CD8-positive, alpha-beta memory T cell (primary cell): ENCODE measurements at places on chromosomes 3 and 15. TPM values are rescaled to one million over a fixed set of nuclear protein-coding genes. Genes with fewer than 3 reads are reported as not detected.

The IL17RD gene
- total RNA-seq, result 0.04 TPM

The ZBED2 gene
- total RNA-seq, result 547 TPM

The ZMYND10 gene
- total RNA-seq, result 0.97 TPM

The MYRIP gene
- not detected for total RNA-seq

The CYP1A1 gene
- 2.4 TPM for total RNA-seq

The ABHD17C gene
- 5.6 TPM for total RNA-seq

The RASSF1 gene
- 71.9 TPM for total RNA-seq

The LXN gene
- 4.7 TPM for total RNA-seq

- no peak overlapping the region for H3K27ac ChIP-seq
- no peaks in the 10 kb centered on the region for H3K27me3 ChIP-seq
- no peak overlapping the region for H3K4me3 ChIP-seq
- H3K36me3 ChIP-seq, result no peaks in the 10 kb centered on the region
Observed at GRCh38 chr15:38065721-38066345, 131.4 kb downstream of the TMCO5A start.

DNA sequence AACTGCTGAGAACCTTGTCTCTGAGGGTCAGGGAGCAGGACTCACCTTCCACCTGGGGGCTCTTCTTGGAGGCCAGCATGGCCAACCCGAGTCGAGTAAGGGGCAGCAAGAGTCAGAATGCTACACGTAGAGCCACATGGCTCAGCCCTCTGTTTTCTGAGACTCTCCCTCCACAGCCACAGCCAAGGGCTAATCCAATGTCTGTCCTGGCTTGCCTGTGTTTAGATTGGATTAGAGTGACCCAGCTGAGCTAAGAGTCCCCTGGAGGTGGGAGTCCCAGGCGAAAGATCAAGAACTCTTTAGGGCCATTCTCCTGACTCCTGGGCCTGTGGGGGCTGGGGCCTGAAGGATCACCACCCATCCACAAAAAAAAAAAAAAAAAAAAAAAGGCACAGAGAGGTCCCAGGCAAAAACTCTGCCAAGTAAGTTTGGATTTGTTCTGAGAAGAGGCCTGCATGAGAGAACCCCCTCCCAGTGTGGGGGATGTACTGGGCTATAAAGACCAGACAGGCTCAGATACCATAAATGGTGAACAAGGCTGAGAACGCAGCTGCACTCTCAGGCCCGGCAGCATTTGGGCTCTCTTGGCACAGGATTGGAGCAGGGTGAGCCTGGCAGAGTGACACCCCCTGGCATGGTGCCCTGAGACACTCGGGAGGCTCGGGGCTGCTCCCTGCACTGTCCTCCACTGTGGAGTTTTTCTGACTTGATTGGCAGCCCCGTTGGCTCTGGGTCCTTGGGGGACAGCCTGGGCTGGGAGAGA, 88.0 kb upstream of the OSBPL11 start:
- no peaks in the 10 kb centered on the region for H3K36me3 ChIP-seq
- no peaks in the 10 kb centered on the region for H3K4me1 ChIP-seq
- no peaks in the 10 kb centered on the region for H3K27me3 ChIP-seq
- no peak for DNase-seq

- DNase-seq, result no peak
- H3K4me1 ChIP-seq, result peaks cover 34% of the 10 kb centered on the region
- peak overlapping the region; percentile 92 for H3K4me3 ChIP-seq
- H3K36me3 ChIP-seq, result no peaks in the 10 kb centered on the region
- peak overlapping the region; percentile 97 for H3K27ac ChIP-seq
- H3K27me3 ChIP-seq, result no peaks in the 10 kb centered on the region
Observed at GRCh38 chr3:28349469-28350000, 911 bp upstream of the AZI2 start.

GRCh38 chr3:27357665-27358258, 11.4 kb downstream of the NEK10 start:
- no peak overlapping the region for H3K27ac ChIP-seq
- H3K36me3 ChIP-seq, result no peaks in the 10 kb centered on the region
- H3K27me3 ChIP-seq, result no peaks in the 10 kb centered on the region
- no peak overlapping the region for H3K4me3 ChIP-seq
- peak; percentile 34 for DNase-seq

GRCh38 chr3:47421741-47422649, 41.2 kb downstream of the PTPN23 start:
- H3K27ac ChIP-seq, result peak overlapping the region; percentile 49
- H3K4me1 ChIP-seq, result peaks cover 15% of the 10 kb centered on the region
- H3K4me3 ChIP-seq, result no peak overlapping the region
- H3K36me3 ChIP-seq, result peaks cover 17% of the 10 kb centered on the region

- H3K27me3 ChIP-seq, result no peaks in the 10 kb centered on the region
- H3K4me1 ChIP-seq, result no peaks in the 10 kb centered on the region
- no peak overlapping the region for H3K4me3 ChIP-seq
- no peak overlapping the region for H3K27ac ChIP-seq
Observed at GRCh38 chr3:100419406-100419805, 18.1 kb downstream of the LNP1 start.

DNA sequence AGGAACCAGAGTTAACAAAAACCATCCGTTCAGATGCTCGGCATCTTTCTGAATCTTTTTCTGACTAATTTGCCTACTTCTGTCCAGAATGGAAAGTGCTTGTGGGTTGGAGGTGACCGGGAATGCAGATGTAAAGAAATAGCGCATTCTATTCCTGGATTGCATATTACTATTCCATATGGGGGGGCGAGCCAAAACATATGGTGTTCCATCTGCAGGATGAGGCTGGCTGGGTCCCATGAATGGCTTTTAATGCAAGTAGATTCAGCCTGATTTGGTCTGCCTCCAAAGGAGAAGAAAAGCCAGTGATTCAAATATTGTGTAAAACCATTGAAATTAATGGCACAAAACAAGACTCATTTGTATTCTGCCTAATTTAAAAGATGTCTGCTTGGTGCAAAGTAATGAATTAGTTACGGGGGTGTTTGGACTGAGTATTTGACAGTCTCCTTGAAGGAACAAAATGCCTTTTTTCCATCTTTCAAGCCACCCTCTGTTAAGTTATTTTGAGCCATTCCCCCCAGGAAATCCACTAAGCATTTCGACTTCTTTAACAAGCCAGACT, 99.0 kb downstream of the ST8SIA2 start:
- H3K4me1 ChIP-seq, result no peaks in the 10 kb centered on the region
- H3K27ac ChIP-seq, result no peak overlapping the region
- no peaks in the 10 kb centered on the region for H3K36me3 ChIP-seq
- DNase-seq, result no peak
- no peak overlapping the region for H3K4me3 ChIP-seq
- no peaks in the 10 kb centered on the region for H3K27me3 ChIP-seq

DNA sequence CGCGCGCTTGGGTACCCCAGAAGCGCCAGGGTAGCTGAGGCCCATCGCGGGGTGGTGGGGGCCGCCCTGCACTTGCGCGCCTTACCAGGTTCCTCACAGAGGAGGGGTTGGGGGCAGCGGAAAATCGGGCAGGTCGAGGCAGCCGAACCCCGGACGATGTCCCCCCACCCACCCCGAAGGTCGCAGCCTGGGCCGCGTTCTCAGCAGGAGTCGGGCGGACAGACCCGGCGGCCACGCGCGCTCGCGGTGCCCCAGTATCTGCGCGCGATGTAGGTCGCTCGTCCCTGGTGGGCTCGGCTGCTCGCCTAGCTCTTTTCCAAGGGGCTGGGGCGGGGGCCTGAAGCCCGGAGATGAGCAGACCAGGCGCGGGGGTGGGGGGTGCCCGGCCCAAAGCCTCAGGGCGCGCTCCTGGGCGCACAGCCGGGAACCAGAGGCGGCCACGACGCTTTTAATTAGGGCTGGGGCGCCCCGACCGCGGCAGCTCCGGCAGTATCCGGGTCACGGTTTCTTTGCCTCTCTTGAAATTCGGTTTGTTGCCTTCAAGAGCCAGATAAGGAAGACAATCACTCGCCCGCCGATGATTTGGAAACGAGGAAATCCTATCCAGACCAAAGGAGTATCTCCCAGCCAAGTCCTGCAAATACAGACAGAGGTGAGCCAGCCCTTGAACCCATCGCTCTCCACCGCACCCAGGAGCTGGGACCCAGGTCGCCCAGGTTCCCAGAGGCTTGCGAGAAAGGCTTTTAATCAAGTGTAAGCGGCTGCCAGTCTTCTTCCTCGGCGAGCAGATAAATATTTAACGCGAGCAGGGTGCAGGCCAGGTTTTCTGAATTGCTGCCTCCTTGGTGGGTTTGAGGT, 4.6 kb downstream of the SKOR1 start:
- H3K27me3 ChIP-seq, result peaks cover 53% of the 10 kb centered on the region
- no peak for DNase-seq
- H3K4me1 ChIP-seq, result peaks cover 30% of the 10 kb centered on the region
- no peak overlapping the region for H3K4me3 ChIP-seq

GRCh38 chr3:54837964-54838363, 89.9 kb downstream of the LRTM1 start:
- no peaks in the 10 kb centered on the region for H3K4me1 ChIP-seq
- no peak overlapping the region for H3K27ac ChIP-seq
- DNase-seq, result no peak
- no peaks in the 10 kb centered on the region for H3K36me3 ChIP-seq
- no peaks in the 10 kb centered on the region for H3K27me3 ChIP-seq

GRCh38 chr3:187150599-187150998, 11.3 kb upstream of the RPL39L start:
- no peaks in the 10 kb centered on the region for H3K4me1 ChIP-seq
- no peaks in the 10 kb centered on the region for H3K36me3 ChIP-seq
- no peak overlapping the region for H3K4me3 ChIP-seq
- H3K27ac ChIP-seq, result no peak overlapping the region
- H3K27me3 ChIP-seq, result no peaks in the 10 kb centered on the region
- DNase-seq, result peak; percentile 48

DNA sequence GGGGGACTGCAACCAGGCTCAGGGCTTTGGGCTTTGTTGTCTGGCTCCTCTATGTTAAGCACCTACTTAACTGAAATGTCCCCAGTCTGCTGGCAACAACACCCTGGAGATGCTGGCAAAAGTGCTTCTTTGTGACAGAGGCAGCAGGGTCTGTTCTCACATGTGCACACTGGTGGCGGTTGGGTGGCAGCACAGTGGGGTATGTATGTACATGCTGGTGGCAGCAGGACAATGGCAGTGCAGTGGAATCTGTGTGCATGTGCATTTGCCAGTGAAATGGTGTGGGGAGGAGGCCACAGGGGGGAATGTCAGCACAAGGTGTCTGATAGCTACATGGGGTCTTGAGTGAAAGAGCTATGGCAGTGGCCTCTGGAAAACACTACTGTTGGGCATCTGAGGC, 830.3 kb downstream of the DIPK2A start:
- no peaks in the 10 kb centered on the region for H3K4me1 ChIP-seq
- no peak overlapping the region for H3K27ac ChIP-seq
- DNase-seq, result no peak
- no peaks in the 10 kb centered on the region for H3K27me3 ChIP-seq

DNA sequence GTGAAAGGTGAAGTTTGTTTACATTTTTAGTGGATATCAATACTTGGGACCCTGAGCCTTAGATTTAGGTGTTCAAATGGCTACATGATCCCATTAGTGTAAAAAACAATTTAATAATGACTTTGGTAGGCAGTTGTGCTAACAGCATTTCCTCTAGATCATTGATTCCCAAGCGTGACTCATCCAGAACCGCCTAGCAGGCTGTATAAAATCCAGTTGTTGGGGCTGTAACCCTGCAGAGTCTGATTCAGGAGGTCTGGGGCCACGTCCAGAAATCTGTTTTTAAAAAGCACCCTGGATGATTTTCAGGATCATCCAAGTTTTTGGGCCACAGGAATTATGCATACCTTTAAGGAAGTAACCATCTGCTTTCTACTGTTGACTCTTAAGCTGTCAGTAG, 156.4 kb downstream of the TP63 start:
- DNase-seq, result no peak
- H3K36me3 ChIP-seq, result no peaks in the 10 kb centered on the region
- H3K4me1 ChIP-seq, result no peaks in the 10 kb centered on the region
- no peaks in the 10 kb centered on the region for H3K27me3 ChIP-seq

DNA sequence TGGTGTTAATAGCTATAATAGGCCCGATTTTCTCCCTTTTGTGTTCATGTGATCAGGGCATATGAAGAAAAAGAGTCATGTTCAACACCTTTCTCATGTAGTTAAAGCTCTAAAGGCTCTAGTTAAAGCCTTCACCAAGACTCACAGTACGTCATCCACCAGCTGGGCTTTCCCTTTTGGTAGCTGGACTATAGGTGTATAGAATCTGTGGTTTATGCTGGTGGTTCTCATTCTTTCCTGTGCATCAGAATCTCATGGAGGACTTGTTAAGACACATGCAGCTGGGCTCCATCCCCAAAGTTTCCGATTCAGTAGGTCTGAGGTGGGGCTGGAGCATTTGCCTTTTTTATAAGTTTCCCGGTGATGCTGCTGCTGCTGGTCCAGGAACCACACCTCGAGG, 31.0 kb downstream of the CFAP91 start:
- no peak overlapping the region for H3K4me3 ChIP-seq
- no peaks in the 10 kb centered on the region for H3K4me1 ChIP-seq
- H3K36me3 ChIP-seq, result no peaks in the 10 kb centered on the region
- H3K27ac ChIP-seq, result no peak overlapping the region
- DNase-seq, result no peak

- peaks cover 45% of the 10 kb centered on the region for H3K4me1 ChIP-seq
- H3K36me3 ChIP-seq, result no peaks in the 10 kb centered on the region
- H3K27ac ChIP-seq, result peak overlapping the region; percentile 61
- no peaks in the 10 kb centered on the region for H3K27me3 ChIP-seq
- peak overlapping the region; percentile 53 for H3K4me3 ChIP-seq
- DNase-seq, result no peak
Observed at GRCh38 chr3:23807424-23808015, 1.8 kb downstream of the UBE2E1 start.

- H3K4me3 ChIP-seq, result no peak overlapping the region
- H3K36me3 ChIP-seq, result no peaks in the 10 kb centered on the region
- H3K27ac ChIP-seq, result no peak overlapping the region
- H3K27me3 ChIP-seq, result no peaks in the 10 kb centered on the region
- DNase-seq, result no peak
- no peaks in the 10 kb centered on the region for H3K4me1 ChIP-seq
Observed at GRCh38 chr3:64650096-64650622, 37.6 kb downstream of the ADAMTS9 start.

DNA sequence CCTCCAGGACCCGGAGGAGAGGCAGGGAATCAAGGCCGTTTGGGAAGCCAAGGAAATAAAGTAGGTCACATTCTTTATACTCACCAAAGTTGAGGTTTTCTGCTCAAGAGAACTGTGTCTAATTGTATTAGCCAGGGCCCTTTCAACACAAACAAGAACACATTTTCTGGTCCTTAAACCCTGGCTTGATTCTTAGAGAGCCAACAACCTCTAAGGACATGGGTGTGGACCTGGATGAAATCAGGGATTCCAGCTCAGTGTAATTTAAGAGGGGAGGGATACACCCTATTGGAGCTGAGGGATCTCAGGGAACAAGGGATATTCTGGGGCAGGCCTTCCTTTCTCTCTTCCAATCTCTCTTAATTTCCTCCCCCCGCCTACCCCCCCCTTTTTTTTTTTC, 104.8 kb downstream of the COL6A6 start:
- no peak overlapping the region for H3K27ac ChIP-seq
- H3K36me3 ChIP-seq, result no peaks in the 10 kb centered on the region
- H3K27me3 ChIP-seq, result no peaks in the 10 kb centered on the region
